ENCODE measurements at places on chromosomes 7 and 10. TPM values are rescaled to one million over a fixed set of nuclear protein-coding genes. Genes with fewer than 3 reads are reported as not detected.

The GOLGA7B gene
- 0.33 TPM for total RNA-seq

DNA sequence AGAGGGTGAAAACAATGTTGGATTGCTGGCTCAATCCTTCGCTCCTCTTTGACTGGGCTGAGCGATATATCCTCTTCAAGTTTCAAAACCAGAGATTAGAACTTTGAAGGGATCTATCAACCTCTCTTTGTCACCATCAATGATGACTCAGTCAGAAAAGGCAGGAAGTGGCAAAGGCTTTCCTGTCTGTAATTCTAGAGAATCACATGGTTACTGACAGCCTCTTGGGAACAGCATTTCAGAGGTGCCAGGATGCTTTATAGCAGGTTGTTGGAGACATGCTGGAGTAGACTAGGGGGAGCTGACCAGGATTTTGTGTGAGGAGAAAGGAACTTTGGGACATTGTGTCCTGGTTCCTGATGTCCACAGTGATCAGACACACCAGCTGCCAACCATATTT is 81.3 kb downstream of the PRKCQ start:
- DNase-seq = peak; percentile 62

GRCh38 chr10:122190176-122190943 is 80.7 kb upstream of the BTBD16 start:
- DNase-seq = no peak

GRCh38 chr7:123747620-123748141 is 1.1 kb downstream of the WASL start:
- DNase-seq = peak; percentile 84

Data from HT1080 (cell line).